T follicular helper cell (primary cell): ENCODE measurements at places on chromosomes 5 and 9.

GRCh38 chr9:100590481-100590880 is 12.6 kb downstream of the CAVIN4 start:
- no peak for DNase-seq

DNA sequence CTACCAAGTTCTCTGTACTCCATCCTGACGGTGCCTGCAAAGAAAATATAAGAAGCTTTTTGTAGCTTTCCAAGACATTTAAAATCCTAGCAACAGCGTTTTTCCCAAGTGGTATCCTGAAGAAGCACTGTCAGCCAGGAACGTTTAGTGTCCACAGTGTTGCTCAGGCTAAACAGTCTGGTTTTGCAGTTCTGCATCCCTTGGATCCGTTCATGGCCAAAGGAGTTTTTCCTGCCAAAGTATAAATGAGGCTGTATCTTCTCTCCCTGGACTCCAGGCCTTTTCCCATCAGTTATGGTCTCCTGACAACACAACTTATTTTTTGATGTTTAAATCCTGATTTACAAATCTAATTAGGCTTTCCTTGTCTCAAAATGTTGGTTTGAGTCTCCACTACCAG is 925.8 kb downstream of the TLE1 start:
- DNase-seq, result no peak

GRCh38 chr9:36192196-36192595 is 1.5 kb downstream of the CLTA start:
- DNase-seq, result no peak

GRCh38 chr9:123562844-123563346 is 206.9 kb downstream of the CRB2 start:
- DNase-seq, result no peak

GRCh38 chr5:38039826-38040225 is 200.0 kb upstream of the GDNF start:
- DNase-seq, result no peak

GRCh38 chr5:132525299-132525724 is 18.0 kb downstream of the IL5 start:
- no peak for DNase-seq

DNA sequence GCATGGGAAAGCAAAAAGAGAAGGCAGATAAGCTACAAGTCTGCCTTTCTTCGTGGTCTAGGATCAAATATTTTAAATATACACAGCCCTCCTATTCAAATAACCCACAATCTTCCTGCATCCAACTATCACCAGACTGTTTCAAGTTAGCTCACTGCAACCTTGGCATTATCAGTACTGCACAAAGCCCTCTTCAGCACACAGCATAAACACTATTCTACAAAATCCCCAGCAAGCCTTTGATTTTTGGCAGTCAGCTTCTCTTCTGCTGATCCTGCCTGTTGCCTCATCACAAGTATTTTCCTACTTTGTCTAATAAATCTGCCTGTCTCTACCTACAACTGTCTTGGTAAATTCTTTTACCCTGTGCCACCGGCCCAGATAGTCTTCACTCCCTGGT is 142.9 kb downstream of the COX7C start:
- no peak for DNase-seq
